NCI-H1436 (cell line): ENCODE measurements at places on chromosomes 5 and 9.

GRCh38 chr5:98110791-98111190, 662.7 kb upstream of the RGMB start:
- no peak for DNase-seq

- no peak for DNase-seq
Measured at GRCh38 chr9:137457406-137458193, 1.5 kb downstream of the NSMF start.

- DNase-seq = no peak
Measured at GRCh38 chr5:82156874-82157273, 121.3 kb downstream of the RPS23 start.

- no peak for DNase-seq
Measured at GRCh38 chr5:157956271-157956885, 97.4 kb upstream of the CLINT1 start.

DNA sequence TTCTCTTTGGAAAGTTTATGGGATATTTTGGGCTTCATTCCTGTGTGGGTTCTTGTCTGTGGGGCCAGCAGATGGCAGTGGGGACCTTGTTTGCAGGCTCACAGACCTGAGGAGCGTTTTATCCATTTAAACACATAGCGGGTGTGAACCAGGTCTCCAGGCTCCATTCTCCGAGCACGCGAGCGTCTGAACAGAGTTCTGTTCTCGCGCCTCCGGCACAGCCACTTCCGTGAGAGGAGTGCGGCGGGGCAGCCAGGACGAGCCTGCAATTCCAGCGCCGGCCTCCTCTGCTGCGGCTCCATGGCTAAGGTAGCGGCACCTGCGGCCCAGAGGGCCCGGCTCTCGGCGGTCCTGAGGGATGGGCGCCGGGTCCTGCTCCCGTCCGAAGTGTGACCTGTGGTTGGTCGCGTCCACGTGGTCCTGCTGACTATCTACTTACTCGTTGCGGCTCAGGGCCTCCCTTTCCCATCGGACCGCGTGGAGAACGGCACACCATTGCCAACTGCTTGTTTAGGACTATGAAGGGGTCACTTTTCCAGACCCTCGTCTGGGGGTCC, 7.3 kb downstream of the NRARP start:
- no peak for DNase-seq

- DNase-seq = no peak
Measured at GRCh38 chr5:150945947-150946346, 41.2 kb upstream of the ZNF300 start.

DNA sequence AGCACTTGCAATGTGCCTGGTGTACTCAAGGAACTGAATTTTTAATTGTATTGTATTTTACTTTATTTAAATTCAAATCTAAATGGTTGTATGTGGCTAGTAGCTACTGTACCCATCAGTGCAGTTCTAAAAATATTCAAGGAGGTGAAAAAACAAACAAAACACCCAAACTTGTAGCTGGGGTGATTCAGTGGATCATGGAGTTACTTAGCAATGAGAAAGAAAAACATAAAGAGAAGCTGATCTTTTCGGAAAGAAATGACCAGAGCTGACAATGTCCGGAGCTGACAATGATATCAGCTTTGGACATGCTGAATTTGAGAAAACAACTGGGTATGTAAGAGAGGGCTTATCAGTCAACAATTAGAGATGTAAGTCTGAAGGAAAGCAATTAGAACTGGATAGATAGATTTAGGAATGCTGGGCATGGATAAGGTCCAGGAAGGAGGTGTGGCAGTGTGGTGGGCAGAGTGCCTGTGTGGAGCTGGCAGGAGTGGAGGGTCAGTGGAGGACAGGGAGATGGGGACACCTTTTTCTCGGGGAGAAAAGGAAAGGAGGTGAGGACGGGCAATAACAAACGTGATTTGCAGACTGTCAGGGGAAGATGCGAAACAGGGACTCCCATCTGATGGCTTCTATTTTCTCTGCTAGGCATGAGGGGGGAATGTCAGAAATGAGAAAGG, 113.2 kb downstream of the DCP2 start:
- DNase-seq = no peak

DNA sequence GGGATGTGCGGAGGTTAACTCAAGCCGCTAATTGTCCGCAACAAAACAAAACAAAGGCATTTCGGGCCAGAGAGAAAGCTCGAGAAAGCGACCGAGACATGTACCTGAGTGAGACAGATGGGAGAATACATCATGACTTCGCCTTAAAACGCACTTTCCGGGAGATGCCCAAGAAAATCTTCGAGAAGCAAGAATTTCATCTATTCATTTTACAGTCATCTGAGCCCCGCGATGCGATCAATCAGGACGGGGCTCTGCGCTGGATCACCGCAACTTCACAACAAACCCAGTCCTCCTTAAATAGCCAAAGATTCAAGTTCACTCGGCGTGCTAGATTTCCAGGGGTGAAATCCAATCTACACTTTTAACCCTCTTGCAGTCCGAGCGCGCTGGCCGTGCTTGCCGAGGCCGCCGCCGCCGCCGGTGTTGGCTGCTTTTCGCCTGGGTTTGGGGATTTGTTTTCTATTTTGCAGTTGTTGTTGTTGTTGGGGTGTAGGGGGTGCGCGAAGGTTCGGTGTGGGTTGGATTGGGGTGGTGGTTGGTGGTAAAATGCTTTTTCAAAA, 482 bp downstream of the NFIB start:
- no peak for DNase-seq

DNA sequence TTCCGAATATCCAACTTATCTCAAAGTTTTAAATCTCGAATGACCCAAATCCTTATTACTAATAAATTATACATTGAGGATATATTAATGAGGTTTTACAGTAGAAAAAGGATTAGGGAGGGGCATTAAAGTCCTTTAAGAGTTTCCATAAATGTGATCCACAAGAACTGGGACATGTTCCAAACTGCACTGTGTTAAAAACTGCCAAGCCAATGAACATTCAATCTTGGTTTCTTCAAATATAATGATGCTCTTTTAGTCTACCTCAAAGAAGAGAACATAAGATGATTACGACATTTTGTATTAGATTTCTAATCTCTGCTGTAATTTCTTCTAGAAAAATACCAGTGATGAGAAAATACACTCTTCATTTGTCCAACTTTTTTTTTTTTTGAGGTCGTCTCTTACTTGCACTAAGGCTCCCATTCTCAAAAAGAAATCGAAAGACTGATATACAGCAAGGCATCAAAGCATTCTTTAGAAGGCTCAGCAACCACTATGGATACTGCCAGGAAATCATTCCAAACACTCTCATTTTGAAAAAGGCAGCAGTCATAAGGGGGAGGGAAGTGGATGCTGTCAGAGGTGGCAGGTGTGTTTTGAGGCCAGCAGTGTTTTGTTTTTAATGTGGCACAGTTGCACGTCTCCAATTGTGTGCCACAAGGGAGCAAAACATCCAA, 1.7 kb downstream of the PTAR1 start:
- DNase-seq = no peak

DNA sequence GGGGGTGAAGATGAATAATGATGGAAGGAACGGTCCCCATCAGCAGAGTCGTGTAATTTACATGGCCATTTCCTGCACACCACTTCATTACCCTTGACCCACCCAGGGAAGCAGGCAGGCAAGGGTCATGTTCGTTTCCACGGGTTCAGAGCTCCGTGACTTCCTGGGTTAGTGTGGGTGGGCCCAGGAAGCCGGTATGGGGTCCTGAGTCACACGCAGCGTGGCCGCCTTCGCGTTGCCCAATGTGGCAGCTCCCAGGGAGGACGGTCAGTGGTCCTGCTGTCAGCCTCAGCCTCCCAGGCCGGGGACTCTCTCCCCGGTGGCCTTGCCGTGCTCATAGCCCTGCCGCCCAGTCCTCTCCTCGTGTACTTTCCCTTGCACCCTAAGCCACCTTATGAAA, 5.1 kb upstream of the TERT start:
- no peak for DNase-seq

DNA sequence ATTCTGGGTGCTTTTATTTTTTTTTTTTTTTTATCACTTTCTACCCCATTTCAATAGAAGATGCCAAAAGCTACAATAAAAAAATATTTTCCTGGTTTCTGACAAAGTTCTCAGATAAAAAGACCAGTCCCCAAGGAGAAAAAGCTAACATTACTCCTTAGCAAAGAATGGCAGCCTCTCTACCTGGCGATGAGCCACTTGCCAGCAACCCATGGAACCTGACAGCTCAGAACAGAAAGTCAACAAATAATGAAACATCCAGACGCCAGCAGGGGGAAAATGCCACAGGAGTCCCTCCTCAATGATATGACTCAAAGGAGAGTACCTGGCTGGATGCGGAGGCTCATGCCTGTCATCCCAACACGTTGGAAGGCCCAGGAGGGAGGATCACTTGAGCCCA, 123.2 kb downstream of the MYO10 start:
- no peak for DNase-seq
